ENCODE measurements at places on chromosomes 4 and X. TPM values are rescaled to one million over a fixed set of nuclear protein-coding genes. Genes with fewer than 3 reads are reported as not detected.

Gene ERCC6L
- 1.1 TPM for total RNA-seq

Gene BEND4
- total RNA-seq: not detected

Gene RBM46
- total RNA-seq: not detected

Gene PRSS12
- total RNA-seq: not detected

Gene ZNF157
- 0.11 TPM for total RNA-seq

Gene ARHGAP36
- not detected for total RNA-seq

Gene FAM9B
- not detected for total RNA-seq

Gene SOD3
- 2.4 TPM for total RNA-seq

Gene ELF4
- total RNA-seq: 42.4 TPM
